Globus pallidus (tissue), 1 donor: ENCODE measurements at places on chromosomes 7 and 10.

- no peak for DNase-seq
These were observed 1.9 kb upstream of the VOPP1 start for GRCh38 chr7:55574051-55574717.

DNA sequence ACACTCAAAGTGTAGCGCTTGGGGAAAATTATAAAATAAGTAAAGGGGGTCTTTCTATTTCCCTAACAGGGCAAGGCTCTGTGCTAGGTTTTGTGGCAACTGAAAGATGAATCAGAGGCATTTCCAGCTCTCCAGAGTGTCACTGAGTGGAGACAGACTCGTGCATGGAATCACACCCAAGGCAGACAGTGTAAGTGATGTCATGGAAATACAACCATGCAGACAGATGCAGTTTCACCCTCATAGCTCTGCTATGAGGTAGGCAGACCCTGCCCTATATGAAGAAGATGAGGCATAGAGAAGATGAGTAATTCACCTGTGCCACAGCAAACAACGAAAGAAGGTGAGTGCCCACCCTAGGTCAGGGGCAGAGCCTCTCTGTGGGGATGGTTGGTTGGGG is 57.2 kb upstream of the PITRM1 start:
- DNase-seq = no peak

GRCh38 chr7:37109843-37110242 is 338.8 kb downstream of the ELMO1 start:
- no peak for DNase-seq

DNA sequence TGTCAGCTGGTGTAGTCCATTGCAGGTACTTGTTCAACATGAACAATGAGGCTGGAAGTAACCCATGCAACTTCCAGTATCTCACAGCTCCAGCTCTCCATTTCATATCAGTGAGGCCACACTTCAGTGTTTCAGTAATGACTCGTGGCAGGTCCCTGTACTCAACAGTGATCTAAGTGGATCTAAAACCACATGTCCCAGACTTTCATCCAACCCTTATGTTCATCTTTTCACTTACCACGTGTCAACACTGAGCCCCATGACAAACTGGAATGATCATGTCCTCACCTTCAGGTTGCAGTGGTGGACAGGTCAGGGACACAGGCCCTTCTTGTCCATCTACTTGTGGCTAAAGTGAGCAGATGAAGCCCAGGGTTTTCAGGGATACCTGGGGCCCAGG is 155.0 kb upstream of the GRB10 start:
- DNase-seq = no peak

GRCh38 chr7:64174941-64175340 is 32.1 kb upstream of the ZNF735 start:
- no peak for DNase-seq

DNA sequence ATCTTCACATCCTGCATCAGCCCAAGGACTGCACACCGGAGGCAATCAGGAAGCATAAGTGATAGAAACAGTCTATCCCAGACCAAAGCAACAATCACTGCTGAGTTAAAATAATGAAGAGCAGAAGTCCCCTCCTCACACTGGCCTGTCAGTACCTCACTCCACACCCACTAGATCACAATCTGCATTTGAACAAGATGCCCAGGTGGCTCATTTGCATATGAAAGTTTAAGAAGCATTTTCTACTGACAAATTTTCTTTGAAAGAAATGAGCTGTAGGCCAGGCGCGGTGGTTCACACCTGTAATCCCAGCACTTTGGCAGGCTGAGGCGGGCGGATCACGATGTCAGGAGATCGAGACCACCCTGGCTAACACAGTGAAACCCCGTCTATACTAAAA is 77.4 kb downstream of the CUL2 start:
- DNase-seq = no peak

- DNase-seq = peak; percentile 73
These were observed 6.5 kb downstream of the BAG3 start for GRCh38 chr10:119657725-119658124.

- DNase-seq = no peak
These were observed 2.4 kb upstream of the MYO1G start for GRCh38 chr7:44981035-44981706.

GRCh38 chr7:50644114-50644513 is 78.9 kb upstream of the DDC start:
- no peak for DNase-seq

DNA sequence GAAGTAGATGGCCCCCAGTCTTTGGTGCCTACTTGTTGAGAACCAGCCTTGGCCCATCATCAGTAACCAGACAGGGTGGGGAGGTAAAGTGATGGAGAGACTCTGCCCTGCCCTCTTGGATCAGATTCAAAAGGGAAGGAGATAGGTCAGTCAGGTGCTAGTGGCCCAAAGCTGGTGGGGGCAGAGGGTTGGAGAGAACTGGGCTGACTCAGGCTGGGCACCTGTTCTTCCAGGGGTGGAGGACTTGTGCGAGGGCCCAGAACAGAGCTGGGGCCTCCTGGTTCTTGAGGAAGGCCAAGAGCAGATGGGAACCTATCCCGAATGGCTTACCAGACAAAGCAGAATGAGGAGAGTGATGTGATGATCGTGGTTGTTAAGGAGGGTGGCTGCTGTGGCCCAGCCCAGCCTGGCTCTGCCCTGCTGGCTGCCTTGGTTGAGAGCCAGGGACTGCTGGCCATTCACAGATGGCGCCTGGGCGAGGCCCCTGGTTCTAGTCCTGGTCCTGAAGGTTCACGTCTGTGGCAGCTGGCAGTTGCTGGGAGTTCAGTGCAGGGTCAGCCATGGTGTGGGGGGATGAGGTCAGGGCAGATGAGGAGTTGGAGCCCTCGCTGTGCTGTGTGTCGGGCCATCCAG is 36.6 kb downstream of the PALD1 start:
- DNase-seq = no peak

DNA sequence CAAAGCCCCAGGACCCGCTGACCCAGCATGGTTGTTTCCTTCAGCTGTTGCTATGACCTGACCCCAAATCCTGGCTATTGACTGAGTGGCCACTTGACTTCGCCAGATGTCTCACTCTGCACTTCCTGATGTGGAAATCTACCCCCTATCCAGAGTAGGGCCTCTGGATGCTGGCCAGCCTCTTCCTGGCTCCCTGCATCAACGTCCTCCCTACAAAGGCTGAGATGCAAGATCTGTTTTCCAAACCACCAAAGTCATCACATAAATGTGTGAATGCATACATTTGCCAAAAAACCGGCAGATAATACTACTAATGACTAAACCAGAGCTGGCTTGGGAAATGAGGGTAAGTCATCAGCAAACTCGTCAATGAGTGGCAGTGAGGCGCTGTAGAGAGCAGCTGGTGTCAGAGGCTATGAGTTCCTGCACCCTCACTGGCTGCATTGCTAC is 70.4 kb downstream of the PYROXD2 start:
- no peak for DNase-seq

DNA sequence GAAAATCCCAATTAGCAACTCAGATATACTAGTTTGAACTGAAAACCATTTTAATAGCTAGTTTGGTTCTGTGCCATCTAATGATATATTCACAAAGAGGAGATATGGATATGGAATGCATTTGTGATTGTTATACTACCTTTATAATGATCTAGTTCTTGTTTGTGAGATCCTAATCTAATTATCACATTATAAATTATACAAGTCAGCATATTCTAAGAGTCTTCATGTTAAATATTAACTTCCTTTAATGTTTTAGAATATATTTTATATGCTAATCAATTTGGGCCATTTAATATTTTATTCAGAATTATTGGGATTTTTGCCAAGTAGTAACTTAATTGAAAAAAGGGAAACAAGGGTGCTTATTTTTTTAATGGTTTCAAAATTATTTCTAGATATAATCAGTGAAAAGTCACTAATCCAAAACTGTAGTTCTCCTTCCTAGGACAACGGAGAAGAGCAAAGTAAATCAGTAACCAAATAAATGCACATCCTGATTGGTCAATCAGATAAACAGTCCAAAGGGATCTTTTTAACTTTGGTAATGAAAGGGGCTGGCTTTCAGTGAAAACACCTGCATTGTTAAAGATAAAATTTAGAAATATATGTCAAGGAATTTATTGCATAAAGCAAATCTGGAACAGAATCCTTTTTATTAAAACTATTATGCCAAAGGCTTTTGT is 173.9 kb upstream of the MEOX2 start:
- no peak for DNase-seq

DNA sequence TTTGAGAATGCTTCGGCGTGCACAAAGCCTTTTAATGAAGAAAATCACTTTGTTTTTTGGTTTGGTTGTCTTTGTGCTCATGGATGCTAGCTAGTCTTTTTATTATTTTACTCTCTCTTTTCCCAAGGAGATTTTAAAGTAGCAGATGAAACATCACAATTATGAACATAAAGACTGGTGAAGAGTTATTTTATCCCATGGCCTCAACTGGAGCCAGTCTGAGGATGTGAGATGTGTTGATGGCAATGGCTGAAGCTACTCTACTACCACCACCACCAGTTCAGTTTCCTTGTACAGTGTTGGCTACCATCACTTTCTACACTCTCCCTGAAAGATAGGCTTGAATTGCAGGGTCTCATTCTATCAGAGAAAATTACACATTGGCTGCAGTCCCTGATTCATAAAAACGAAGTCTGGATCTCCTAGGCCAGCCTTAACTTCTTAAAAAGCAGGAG is 494 bp upstream of the HERC4 start:
- peak; percentile 7 for DNase-seq

- DNase-seq = no peak
These were observed 23.2 kb downstream of the UNCX start for GRCh38 chr7:1255817-1256340.

- no peak for DNase-seq
These were observed 818.3 kb downstream of the MAGI2 start for GRCh38 chr7:78635026-78635793.

DNA sequence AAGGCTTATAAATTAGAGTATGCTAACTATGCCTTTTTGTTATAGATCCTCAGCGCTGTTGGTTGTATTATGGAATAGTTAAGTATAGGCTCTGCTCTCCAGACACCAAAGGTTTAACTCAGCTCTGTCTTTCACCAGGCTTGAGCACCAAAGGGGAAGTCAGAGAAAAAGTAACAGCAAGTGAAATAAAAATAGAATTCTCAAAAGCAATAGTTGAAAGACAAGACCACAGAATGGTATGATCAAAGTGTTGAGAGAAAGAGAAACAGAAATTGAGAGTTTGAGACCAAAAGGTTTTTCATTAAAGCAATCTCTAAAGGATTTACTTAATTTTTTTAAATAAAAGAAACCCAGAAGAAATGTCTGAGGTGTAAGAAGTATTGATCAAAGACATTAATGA is 529.8 kb upstream of the C7orf33 start:
- no peak for DNase-seq

DNA sequence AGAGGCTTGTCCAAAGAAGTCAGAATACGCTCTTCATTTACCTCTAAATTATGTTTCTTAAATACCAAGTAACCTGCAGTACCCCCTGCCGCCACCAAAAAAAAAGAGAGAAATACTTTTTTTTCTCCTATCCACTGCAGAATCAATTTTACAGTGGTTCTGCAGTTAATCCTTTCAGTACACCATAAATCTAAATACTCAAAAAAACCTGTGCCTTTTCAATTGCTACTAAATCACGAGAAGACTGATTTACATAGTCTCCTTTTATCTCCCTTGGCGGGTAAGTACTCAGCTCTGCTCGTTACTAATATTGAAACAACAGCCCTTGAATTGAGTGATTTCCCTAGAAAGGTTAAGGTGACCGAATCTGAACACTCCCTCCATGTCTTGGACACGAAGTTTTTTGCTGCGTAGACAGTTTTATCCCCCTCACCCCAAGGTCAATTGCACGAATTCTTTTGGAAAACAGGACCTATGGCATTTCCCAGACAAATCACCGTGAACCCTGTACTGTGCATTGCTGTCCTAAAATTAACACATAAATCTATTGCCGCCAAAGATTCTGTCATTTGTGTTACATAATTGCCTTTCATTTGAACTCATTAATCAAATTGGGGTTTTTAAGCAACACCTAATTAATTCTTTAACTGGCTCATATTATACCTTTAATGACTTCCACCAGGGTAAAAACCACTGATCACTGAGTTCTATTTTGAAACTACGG is 512 bp upstream of the VIM start:
- no peak for DNase-seq

- DNase-seq = no peak
These were observed at the start of gene NAMPT for GRCh38 chr7:106284714-106285050. Gene NAMPT (minus strand): TSS chr7:106284983. CDS start chr7:106284884, 99 bp downstream.

GRCh38 chr10:126215746-126216631 is 172.3 kb downstream of the ADAM12 start:
- no peak for DNase-seq

DNA sequence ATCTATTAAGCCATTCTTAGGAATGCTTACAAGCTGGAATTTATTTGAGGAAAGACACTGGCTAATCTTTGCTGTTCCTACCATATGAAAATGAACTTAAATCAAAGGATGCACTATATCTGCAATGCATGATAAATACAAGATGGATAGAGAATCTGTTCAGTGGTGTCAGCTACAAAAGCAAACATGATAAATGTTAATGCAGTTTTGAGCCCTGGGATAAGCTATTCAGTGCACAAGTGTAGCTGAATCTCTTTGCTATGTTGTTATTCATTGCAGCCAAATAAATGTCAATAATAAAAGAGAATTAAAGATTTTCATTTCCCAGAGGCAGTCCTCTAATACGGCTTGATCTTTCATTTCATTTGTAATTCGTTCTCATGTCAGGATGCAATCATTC is 223.8 kb upstream of the KAT6B start:
- DNase-seq = no peak

GRCh38 chr10:78287618-78288017 is 254.0 kb downstream of the RPS24 start:
- DNase-seq = no peak

- no peak for DNase-seq
These were observed 71.4 kb downstream of the NEURL1 start for GRCh38 chr10:103564776-103565520.

GRCh38 chr10:127158662-127159061 is 37.7 kb downstream of the INSYN2A start:
- DNase-seq = no peak

- DNase-seq = no peak
These were observed 83.1 kb downstream of the HIBADH start for GRCh38 chr7:27579565-27579964.

DNA sequence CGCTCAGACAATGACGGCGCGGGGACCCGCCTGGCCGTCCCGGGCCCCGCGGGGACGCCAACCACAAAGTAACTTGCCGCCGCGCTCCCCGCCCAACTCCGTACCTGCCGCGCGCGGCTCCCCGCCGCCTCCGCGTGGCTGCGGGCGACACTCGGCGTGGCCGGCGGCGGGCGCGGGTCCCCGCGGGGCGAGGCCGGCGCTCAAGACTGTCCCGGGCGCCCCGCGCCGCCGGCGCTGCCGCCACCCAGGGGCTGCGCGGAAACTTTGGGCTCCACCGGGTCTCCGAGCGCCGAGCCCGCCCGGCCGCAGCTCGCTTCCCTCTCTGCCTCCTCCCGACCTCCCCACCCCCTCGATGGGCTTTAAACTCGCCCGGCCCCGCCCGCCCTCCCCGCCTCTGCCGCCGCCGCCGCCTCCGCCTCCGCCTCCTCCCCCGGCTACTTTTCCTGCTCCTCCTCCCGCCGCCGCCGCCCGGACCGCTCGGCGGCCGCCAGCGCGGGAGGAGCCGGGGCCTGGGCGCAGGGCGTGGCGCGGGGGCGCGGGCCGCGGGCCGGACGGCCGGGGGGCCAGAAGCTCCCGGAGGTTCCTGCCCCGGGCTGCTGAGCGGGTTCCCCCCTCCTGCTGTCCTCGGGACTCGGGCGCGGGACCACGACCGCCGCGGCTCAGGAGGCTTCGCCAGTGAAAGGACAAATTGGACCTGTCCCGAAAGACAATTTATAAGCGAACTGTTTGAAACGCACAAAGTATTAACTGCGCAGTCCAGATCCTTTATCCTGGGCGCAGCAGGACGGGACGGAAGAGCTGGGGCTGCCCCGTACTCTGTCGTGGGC is 10.6 kb upstream of the GRB10 start:
- DNase-seq = no peak
